Stimulated activated CD4-positive, alpha-beta T cell treated with anti-CD3 and anti-CD28 coated beads, Interleukin-15, amount 100 ng/mL, for 1 hour (primary cell): ENCODE measurements at places on chromosomes 4 and X.

DNA sequence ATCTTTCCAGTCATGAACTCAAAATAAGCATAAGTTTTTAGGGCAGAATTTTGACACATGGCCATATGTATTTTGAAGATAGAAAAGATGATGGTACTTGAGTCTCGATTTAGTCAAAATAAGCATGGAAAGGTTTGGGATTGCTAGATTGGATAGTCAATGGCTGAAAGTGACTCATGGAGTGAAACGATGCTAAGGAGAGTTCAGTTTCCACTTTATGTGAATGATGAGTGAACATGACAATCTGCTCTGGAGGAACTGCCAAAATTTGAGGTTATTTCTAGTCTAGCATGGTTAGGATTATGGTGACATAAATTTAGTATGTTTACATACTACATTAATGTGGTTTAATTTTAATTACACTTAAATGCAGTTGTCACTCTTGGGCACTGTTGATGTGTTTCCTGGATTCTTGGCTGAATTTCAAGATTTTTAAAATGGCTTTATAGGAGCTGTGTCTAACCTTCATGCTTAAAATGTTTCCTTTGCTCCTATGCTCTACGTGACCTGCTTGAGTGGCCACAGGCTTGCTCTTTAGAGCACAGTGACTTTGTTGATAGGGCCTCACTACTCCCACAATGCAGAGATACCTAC lies 17.1 kb downstream of the DDX3X start:
- DNase-seq = no peak

- DNase-seq = no peak
These were observed 263.0 kb upstream of the RPS6KA3 start for GRCh38 chrX:20529711-20530110.

DNA sequence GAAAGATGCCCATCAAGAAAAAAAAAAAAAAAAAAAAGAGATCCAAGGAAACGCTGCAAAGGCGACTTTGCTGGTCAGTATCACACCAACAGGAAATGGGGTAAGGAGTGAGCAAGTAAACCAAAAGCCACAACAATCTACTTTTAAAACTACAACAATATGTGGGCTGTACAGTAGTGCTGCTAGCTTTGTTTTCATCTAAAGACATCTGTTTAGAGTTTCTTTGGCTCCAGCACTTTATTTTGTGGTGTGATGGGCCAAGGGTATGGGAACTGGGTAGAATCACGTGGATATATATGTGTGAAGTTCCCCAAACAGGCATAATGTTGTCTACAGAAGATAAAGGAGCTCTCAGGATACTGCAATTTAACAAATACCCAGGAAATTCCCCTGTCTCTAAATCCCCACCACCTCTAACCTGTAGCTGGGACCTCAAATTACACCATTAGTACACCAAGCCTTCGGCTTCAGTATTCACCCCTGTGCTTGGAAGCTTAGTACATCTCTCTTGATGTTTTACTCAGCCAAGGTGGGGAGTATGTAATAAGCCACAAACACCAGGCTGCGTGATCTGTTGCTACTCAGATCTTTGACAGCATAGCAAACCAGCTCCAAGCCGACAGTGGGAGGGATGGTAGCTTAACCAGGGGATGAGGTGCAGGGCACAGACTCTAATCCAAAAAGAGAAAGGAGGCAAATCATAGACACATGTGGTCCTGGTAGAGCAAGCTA lies 207.9 kb downstream of the HS6ST2 start:
- DNase-seq = no peak

- no peak for DNase-seq
These were observed 92.7 kb upstream of the PGRMC2 start for GRCh38 chr4:128380306-128380705.

DNA sequence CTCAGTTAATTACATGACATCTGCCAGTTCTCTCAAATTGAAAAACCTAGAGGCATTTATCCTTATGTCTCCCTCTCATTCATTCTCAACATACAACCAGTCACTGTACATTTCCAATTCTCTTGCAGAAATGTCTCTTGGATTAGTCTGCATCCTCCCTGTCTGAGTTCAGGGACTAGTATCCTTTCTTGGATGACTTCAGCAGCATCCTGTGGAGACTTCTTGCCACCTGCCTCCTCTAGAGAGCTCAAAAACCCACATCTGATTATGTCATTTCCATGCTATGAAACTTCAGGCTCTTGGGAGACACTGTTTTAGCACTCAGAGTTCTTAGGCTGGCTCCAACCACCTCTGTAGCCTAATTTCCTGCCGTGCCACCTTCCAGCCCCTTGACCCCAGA lies 515.1 kb upstream of the DIPK2B start:
- no peak for DNase-seq

GRCh38 chr4:183860731-183861130 lies 44.4 kb upstream of the STOX2 start:
- DNase-seq = no peak

DNA sequence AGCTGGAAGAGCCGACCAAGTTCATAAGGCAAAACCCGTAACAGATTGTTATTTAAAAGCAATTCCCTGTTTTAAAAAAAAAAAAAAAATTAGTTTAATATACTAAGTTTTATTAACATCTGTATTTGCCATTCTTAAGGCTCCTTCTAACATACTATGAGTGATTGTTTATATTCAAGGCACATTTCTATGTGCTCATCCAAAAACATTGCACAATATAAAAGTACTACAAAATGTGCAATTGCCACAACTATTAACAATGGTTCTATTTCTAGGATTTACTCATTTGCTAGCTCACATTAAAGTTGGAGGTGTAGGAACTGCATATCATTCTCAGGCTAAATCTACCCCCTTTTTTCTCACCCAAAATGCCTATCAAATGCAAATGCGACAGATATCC lies 46.1 kb downstream of the CNOT6L start:
- no peak for DNase-seq

- DNase-seq = no peak
These were observed 79.4 kb upstream of the TNIP3 start for GRCh38 chr4:121243485-121243884.

DNA sequence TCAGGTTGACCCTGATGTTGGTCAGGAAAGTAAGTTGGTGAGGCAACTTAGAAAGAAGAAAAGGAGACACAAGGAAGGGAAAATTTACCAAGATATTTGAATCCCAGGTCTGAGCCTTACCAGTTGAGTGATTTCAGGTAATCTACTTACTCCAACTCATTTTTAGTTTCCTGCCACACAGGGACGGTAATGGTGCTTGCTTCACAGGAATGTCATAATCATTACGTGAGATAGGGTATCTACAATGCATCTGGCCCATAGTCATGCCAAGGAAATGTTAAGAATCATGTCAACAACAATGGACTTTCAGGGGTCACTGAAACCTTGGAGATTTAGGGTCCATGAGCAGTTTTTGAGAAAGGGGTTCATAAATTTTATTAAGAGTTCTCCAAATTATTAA lies 195.4 kb upstream of the HHIP start:
- DNase-seq = no peak

DNA sequence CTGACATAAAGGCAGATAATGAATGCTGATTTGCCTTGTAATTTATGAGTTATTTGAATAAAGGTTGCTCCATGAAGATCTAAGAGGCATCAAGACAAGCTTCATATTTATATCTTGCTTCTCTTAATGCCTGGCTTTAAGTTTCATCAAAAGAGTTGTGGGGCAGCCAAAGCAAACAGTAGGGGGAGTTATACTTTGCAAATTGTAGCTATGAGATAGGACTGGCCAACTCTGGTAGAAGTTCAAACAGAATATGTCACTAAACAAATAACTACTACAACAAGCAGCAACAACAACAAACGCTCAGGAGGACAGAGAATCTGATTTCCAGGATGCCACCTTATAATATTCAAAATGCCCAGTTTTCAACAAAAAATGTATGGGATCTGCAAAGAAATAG lies 69.1 kb upstream of the PLAC1 start:
- no peak for DNase-seq

- no peak for DNase-seq
These were observed 17.2 kb downstream of the TRMT44 start for GRCh38 chr4:8457646-8458252.
